ENCODE measurements at places on chromosomes 2 and 18.
A peak's percentile ranks its signal among the peaks of the same experiment; 100 is the strongest.

DNA sequence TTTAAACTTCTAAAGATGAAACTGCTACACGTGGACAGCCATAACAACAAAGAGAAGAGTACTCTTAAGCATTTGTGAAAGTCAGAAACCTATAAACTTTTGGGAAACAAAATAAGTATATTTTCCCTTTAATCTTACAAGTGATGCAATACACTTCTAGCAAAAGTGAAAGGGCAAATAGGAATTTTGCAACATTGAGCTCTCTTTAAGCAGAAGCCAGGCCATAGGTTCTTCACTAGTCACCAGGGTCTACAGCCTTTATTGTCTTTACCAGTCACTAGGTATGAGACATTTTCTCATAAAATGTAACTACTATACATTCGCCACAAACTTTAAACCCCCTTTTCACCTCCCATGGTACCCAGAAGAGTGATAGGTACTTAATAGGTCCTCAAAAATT is 37.5 kb downstream of the SCN1A start:
- peak; percentile 7 for DNase-seq

DNA sequence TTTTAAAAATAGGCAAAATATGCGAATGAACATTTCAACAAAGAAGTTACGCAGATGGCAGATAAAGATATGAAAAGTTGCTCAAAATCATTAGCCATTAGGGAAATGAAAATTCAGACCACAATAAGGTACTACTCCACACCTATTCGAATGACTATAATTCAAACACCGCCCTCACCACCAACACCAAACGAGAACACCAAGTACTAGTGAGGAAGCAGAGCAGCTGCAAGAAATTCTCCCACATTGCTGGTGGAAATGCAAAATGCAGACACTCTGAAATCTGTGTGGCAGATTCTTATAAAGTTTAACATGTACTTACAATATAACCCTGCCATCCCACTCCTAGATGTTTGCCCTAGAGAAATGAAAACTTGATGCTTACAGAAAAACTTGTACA is 17.3 kb upstream of the PRKCE start:
- no peak for DNase-seq

- no peak for DNase-seq
These were observed 154.0 kb downstream of the CALCRL start for GRCh38 chr2:187294043-187294442.

- no peak for DNase-seq
These were observed 85.0 kb downstream of the BOD1L2 start for GRCh38 chr18:57231864-57232263.

DNA sequence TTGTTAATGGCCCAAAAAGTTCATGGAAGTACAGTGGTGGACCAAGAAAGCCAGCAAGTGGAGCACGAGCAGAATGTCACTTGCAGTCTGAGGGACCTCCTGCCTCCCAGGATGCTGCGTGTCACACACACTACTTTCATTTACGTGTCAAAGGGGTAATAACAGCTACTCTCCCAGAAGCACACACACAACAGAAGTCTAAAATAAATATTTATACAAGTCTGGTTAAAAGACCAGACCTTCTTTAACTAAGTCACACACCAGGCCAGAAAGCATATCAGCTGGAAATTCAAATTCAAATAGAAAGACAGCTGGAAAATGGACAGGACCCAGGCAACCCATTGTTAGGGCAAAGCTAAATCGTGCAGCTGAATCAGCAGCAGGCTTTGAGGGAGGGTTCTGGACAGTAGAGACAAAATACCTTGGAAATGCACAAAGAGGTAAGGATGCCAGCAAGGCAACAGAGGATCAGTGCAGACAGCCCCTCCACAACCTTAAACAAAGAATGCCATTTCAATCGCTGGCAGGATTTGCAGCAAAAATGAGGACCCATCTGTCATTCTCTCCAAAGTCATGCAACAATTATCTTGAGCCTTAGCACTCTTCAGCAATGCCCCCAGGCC is 160.5 kb downstream of the TMEM163 start:
- DNase-seq = no peak

DNA sequence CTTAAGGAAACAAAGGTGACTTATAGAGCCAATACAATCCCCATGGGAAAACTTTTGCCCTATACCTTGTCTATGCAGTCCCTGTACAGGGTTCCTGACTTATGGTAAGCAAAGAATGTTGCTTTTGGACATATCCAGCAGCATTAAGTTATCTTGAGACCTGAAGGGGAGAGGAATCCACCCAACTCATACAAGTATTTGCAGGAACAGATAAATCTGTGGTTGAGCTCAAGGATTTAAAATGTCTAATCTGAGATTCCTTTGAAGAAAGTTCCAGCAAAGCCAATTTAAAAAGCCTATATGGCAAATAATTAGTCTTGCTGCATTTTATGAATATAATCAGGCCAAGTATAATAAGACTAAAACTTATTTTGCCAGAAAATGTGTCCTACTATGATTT is 739.5 kb upstream of the CDH2 start:
- DNase-seq = no peak

GRCh38 chr2:88690591-88691338 is 708 bp upstream of the RPIA start:
- no peak for DNase-seq

- DNase-seq = no peak
These were observed 1674.1 kb upstream of the TMEFF2 start for GRCh38 chr2:193868833-193869232.

GRCh38 chr2:240553956-240554480 is 3.8 kb downstream of the ANKMY1 start:
- no peak for DNase-seq

GRCh38 chr2:101036562-101036961 is 34.5 kb downstream of the RPL31 start:
- peak; percentile 51 for DNase-seq

DNA sequence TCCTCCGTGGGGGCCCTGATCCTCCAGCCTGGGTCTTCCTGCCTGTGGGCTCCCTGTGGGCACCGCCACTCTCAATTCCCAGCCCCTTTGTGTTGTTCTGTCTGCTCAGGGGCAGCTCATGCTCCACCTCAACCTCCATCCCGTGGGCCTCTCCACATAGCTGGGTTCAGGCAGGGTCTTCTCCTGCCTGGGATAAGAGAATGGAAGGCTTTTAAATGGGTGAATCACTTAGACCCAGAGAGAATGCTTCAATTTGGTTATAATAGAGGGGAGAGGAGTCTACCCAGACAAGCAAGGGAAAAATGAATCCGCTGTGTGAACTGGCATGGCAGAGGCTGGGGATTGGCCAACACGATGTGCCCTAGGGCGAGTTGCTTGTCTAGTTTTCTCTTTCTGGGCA is 138.4 kb upstream of the MYCN start:
- no peak for DNase-seq

GRCh38 chr2:115389024-115389423 is 946.6 kb downstream of the DPP10 start:
- no peak for DNase-seq

DNA sequence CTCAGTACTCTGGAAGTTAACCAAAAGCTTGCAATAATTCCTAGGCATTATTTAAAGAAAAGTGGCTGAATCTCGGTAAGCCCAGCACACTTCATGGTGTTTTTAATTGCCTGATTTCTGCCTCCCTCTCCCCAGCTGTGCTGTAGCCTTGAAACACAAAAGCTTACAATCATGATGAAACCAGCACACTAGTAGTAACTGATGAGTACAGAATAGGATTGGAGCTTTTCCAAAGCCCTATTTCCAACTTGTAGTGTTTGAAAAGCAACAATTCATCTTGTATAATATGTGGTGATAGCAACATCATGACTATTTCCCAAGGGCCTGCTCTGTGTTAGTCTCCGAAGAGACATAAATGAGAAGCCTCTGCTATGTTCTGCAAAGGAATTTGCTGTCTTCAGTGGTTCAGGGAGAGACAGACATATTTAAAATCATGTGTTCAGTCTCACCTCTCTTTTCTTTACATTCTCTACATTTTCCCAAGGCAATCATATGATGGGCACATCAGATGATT is 1015.0 kb downstream of the BCL11A start:
- DNase-seq = no peak

DNA sequence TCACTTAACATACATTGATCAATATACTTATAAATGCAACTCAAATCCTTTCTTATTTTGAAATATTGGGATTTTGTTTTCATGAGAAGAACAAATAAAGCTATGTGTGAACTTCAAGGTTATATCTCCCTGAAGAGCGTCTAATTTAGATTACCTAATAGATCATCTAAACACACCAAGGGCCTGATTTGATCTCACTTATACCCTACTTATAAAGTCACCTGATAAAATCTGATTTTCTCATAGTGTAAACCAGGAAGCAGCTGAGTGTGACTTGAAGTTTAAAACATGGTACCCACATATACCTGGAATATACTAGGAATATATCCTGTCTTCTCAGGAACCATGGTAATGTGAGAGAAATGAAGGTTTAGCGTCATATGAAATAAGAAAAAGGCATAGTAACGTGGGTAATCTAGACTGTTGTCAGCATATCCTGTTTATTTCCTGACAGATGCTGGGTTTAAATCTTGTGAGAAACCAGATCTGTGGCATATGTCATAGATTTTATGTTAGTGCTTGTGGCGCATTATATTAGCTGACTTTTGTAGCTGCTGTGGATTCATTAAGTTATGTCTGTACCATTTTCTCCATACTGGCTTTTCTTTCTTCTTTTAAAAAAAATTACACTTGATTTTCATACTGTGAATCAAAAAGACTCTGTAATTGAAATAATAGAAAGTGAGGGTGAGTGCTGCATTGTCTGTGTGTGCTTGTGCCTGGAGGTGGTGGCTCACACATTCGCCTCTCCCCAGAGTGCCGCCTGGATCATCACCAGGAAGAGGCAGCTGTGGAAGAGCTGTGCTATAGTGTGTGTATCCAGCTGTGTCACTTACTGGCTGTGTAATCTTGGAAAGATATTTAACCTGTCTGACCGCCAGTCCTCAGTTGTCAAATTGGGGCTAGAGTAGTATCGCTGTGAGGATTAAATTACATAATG is 164.0 kb downstream of the MYO3B start:
- DNase-seq = no peak

- no peak for DNase-seq
These were observed 10.7 kb downstream of the MERTK start for GRCh38 chr2:111909079-111909478.

DNA sequence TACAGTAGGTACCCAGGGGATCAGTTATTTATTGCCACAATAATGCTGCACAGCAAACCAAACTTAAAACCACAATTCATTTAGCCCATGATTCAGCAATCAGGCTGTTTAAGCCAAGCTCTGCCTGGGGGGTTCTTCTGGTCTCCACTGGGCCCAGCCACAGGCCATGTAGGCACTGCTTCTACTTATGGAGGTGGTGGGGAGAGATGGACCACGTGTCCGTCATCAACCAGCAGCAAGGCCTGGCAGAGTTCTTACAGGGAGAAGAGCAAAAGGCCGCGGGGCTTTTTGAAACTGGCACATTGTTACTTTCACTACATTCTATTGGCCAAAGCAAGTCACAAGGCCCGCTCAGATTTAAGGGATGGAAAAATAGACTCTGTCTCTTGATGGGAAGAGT is 76.3 kb upstream of the DAPL1 start:
- DNase-seq = peak; percentile 9

Data from NB4 (cell line).